Naive B cell (primary cell): ENCODE measurements at places on chromosomes 6 and 20.

GRCh38 chr6:20454204-20454824, 52.6 kb downstream of the E2F3 start:
- DNase-seq, result no peak

DNA sequence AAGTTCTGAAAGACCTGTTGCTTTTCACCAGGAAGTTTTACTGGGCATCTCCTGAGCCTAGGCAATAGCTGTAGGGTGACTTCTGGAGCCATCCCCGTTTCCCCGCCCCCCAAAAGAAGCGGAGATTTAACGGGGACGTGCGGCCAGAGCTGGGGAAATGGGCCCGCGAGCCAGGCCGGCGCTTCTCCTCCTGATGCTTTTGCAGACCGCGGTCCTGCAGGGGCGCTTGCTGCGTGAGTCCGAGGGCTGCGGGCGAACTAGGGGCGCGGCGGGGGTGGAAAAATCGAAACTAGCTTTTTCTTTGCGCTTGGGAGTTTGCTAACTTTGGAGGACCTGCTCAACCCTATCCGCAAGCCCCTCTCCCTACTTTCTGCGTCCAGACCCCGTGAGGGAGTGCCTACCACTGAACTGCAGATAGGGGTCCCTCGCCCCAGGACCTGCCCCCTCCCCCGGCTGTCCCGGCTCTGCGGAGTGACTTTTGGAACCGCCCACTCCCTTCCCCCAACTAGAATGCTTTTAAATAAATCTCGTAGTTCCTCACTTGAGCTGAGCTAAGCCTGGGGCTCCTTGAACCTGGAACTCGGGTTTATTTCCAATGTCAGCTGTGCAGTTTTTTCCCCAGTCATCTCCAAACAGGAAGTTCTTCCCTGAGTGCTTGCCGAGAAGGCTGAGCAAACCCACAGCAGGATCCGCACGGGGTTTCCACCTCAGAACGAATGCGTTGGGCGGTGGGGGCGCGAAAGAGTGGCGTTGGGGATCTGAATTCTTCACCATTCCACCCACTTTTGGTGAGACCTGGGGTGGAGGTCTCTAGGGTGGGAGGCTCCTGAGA, at the start of gene HFE:
Gene HFE, plus strand, starts transcription at position 146 of the 832 bp plus-strand sequence. Its CDS starts 12 bp downstream, at position 158.
- DNase-seq, result peak; percentile 46

DNA sequence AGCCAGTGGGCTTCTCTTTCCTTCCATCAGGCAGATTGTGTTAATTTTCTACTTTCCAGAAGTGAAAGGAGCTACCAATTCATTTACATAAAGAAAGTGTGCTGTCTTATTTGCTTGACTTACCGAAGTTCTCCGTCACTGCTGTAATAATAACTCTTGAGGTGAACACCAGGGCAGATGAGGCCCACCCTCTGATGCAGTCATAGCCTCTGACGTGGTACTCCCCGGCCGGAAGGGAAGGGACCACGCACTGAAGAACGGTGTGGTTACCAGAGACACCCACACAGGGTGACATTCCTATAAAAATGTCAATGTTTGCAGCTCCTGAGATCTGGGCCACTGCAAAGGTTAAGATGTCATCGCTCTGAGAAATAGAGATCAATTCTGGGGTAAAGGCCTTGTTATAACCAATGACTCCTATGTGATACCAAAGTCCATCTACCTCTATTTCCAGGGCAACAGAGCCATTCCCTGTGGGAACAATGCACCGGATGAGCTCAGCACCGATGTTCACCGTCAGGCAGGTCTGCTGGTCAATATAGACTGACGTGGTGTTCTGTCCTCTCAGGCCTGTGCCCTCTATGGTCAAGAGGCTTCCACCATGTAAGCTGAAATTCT, 62.9 kb downstream of the PKHD1 start:
- no peak for DNase-seq

DNA sequence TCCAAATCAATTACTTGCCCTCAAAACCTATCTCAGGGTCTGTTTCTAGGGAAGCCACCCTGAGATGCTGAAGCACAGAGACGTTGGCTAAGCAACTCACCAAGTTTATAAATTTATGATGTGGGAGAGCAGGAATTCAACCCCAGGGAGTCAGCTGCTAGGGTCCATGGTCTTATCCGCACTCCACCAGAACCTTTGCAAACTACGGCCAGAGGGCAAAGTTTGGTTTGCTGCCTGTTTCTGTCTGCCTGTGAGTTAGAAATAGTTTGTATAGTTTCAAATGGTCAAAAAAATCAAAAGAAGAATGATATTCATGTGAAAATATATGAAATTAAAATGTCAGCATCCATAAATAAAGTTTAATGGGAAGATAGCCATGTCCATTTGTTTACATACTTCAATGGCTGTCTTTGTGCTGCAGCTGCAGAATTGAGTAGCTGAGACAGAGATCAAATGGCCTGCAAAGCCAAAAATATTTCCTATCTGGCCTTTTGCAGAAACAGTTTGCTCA, 83.7 kb upstream of the ZFP64 start:
- DNase-seq, result no peak

GRCh38 chr6:18090349-18090786, 32.1 kb downstream of the NHLRC1 start:
- no peak for DNase-seq

- no peak for DNase-seq
Measured at GRCh38 chr20:58457083-58457695, 58.0 kb downstream of the APCDD1L start.

DNA sequence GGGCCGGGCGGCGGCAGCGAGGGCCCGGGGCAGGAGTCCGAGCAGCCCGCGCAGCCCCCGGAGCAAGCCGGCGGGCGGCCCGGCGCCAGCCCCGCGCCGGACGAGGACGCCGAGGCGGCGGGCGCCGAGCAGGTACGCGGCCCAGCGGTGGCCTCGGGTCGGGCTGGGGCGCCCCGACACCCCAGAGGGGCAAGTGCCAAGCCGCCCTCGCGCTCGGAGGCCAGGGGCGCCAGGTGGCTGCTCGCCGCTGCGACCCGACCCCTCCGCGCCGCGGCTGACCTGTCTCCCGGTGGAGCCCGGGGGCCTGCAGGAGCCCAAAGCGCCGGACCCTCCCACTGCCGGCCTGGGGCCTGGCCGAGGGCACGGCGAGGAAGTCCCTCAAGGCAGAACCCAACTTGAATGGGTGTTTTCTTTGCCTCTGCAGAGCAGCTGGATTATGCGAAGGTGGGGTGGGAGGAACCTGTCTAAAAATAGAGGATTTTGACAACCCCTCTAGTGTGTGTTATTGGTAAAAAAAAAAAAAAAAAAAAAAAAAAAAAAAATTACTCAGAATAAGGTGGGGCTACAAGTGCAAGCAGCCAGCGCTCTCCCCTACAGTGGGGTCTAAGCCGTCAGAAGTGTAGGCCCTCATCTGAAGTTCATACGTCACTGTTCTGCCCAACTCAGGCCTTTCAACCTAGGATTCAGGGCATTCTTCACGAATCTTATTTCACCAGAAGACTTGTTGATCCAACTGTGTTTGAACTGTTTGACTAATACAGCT, 609 bp downstream of the OGFRL1 start:
- DNase-seq, result peak; percentile 59

DNA sequence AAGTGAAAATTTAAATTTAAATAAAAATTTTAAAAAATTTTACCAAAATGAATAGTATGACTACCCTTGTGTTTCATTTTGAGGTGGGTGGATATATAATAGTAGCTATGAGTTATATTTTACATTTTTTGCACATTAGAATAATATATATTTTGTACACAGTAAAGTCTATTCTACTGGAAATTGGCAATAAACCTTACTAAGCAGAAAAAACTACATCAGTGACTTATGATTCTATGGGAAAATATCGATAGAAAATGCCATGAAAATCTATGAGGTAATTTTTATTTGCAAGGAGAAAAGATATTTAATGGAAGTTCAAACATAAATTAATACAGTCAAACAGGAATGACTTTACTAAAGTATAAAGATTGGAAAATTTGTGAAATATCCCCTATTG, 2.8 kb upstream of the TSPYL4 start:
- DNase-seq, result no peak

GRCh38 chr6:118128755-118129154, 221.7 kb downstream of the SLC35F1 start:
- no peak for DNase-seq
